ENCODE measurements at places on chromosomes 5 and 9.

DNA sequence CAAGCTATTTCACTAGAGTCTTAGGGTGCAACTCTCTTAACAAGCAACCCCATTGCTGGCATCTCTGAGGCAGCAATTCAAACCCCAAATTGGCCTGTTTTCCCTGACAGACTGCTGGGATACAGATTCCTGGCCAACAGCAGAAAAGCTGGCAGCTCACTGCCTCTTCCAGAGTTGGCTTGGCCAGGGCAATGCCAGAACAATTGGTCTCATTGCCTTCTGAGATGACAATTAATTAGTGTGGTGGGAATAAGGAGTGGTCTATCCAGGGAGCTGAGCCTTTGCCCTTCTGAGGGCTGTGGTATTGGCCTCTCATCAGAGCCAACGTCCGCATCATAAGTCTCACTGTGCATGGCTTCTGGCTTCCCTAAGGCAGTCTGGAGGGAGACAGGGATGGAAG lies 183.2 kb downstream of the GNAQ start:
- DNase-seq, result no peak

GRCh38 chr5:16018970-16019369 lies 160.6 kb downstream of the MARCHF11 start:
- no peak for DNase-seq

GRCh38 chr9:113393281-113393680 lies 7.8 kb downstream of the ALAD start:
- DNase-seq, result no peak

- DNase-seq, result no peak
These were observed 11.4 kb downstream of the SLIT3 start for GRCh38 chr5:169289520-169289919.

GRCh38 chr9:134978272-134978671 lies 60.6 kb upstream of the FCN1 start:
- no peak for DNase-seq

- DNase-seq, result peak; percentile 20
These were observed 500.0 kb upstream of the KLF4 start for GRCh38 chr9:107989544-107989943.

DNA sequence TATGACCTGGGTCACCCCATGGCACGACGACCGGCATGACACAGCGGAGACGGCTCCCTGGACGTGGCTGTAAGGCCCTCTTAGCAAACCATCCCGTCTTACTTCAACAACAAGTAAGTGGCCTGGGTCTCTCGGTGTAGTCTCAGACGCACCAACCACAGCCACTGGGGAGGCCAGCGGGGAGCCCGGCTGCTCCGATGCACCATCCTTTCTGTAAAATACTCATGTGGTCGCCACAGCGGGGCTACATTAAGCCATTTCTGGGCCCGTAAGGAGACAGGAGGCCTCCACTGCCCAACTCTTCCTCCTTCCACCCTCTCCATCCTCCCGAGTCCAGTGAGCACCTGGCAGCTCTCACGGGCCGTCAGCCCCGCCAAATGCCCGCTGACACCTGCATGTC lies 4.7 kb downstream of the QSOX2 start:
- no peak for DNase-seq

- no peak for DNase-seq
These were observed 21.1 kb upstream of the CPLX2 start for GRCh38 chr5:175850119-175850845.

DNA sequence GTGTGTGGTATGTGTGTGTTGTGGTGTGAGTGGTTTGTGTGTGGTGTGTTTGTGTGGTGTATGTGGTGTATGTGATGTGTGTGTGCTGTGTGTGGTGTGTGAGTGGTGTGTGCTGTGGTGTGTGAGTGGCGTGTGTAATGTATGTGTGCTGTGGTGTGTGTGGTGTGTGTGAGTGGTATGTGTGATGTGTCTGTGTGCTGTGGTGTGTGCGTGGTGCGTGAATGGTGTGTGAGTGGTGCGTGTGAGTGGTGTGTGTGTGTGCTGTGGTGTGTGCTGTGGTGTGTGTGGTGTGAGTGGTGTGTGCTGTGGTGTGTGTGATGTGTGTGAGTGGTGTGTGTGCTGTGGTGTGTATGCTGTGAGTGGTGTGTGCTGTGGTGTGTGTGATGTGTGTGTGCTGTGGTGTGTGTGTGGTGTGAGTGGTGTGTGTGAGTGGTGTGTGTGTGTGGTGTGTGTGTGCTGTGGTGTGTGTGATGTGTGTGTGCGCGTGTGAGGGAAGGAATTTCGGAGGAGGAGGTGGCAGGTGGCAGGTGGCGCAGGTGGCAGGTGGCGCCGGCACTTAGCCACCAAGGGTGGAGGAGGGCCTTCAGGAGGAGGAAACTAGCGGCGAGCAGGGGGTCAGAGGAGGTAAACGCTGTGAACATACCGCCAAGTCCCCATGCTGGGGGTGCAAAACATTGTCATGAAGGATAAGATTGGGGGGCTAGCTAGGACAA lies 191.8 kb downstream of the MELK start:
- no peak for DNase-seq

DNA sequence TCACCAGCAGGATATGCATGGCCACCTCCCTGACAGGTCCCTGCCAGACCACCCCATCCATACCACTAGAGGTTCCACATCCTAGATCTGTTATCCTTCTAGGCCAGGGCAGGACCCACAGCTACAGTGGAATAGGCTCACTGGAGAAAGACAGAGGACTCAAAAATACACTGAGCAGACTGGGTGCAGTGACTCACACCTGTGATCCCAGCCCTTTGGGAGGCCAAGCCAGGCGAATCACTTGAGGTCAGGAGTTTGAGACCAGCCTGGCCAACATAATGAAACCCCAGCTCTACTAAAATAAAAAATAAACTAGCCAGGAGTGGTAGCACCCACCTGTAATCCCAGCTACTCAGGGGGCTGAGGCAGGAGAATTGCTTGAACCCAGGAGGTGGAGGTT lies 56.5 kb upstream of the TESK1 start:
- no peak for DNase-seq

DNA sequence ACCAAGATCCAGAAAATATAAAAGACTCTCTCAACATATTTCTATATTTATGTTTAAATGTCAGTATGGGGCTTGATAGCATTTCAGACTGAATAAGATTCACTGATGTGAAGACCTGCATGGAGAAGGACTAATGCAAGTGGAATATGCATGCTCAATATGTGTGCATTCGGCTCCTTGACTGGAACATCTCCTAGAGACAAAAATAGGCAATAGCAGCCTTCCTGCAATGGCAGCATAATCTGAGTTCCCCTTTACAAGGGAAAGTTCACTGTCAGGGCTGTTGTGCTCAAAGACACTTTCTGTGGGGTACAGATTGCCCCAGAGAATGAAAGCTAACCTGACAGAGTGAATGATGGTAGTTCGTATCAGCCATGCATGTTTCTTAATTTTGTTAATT lies 42.4 kb downstream of the STARD4 start:
- DNase-seq, result no peak

GRCh38 chr9:132575005-132575609 lies 7.3 kb upstream of the BARHL1 start:
- DNase-seq, result peak; percentile 49

DNA sequence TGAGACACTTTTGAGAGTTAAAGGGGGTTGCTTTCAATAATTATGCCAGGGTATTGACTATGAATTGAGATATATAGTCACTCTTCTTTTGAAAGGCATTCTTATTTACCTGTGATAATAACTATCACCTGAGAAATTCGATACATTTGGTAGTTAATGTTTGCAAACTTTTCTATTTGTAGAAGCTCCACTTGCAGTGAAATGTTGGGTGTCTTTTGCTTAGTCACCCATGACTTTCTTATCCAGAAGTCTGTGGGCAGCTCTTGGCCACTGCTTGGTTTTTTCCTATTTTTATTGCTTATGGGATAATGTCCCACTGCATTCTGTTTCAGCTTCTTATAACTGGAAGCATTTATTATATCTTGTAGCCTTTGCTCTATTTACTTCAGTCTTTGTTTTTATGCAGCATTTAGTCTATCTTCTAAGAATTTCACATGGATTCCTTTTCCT lies 3.9 kb downstream of the MACIR start:
- no peak for DNase-seq

DNA sequence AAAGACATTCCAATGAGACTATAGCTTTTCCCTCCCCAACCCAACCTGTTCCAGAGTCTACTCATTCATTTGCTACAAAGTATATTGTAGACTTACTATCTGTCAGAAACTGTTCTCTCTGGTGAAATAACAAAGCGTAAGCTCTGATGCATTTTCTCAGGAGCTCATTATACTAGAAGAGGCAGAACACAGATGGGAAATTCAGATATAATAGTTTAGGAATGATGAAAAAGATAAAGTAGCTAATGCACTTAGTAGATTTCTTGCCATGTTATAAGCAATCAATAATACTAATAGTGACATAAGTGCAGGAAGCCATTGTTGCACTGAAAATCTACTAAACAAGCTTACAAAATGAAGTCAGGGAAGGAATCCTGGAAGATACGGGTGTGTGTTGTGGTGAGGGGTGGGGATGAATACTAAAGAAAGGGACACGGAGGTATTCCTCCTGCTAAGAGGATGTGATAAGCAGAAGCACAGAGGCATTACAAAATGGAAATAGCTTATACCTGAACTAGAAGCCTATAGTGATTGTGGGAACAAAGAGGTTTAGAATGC lies 78.2 kb downstream of the HCN1 start:
- DNase-seq, result no peak

GRCh38 chr9:98962861-98963260 lies 19.2 kb downstream of the COL15A1 start:
- no peak for DNase-seq

- DNase-seq, result no peak
These were observed 253.4 kb downstream of the ARRDC3 start for GRCh38 chr5:91129748-91130147.

GRCh38 chr5:81779125-81779915 lies 28.4 kb upstream of the SSBP2 start:
- peak; percentile 44 for DNase-seq

DNA sequence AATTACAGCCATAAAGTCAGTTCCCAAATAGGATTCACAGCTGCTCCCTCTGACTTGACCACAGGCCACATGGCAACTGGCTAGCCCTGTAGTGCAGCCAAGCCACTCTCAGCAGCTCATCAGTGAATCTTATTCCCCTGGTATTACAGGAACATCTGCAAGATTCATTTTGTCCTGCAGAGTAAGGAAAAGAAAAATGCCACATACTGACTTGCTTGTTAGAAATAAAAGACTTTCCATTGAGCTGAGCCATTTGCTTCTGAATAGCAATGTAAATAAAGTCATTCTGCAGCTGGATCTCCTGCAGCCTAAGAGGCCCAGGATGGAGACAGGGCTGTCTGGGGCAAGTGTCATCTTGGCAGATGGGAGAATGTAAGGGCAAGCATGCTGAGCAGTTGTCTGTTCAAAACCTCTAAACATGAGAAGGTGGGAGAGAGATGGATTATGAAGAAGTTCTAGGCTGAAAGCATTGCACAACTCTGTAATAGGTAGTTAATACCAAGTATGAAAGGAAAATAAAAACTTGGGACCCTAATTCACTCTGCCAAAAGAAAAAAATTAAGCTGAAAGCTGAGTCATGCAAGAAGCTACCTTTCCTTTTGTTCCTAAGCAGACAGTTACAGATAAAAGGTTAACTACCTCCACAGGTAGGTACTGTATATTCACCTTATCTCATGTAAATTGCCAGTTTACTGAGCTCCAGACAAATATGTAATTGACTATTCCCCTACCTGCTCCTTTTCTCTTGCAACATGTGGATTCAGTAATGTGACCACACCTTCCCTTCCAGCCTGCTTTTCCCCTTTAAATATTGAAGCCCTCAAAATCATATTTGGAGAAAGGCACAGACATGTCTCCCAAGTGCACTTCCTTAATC lies 244.4 kb upstream of the RAI14 start:
- DNase-seq, result no peak

GRCh38 chr5:56595566-56595965 lies 219.8 kb upstream of the MAP3K1 start:
- DNase-seq, result no peak

DNA sequence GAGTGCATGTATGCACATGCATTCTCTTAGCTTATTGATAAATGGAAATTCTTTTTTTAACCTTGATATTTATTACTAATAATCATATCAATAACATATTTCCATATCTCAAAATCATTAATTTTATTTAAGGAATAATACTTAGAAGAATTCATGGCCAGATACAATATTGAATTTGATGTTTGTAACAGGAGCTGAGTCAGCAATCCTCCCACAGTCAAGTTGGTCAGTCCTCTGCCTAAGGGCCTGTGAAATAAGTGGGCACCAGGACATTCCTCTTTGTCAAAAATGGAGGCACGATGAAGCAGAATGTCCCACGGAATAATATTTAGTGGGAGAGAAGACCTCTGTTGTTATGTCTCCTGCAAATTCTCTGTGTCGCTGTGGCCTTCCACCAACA lies 148.6 kb downstream of the LRRC70 start:
- DNase-seq, result no peak

GRCh38 chr5:38381361-38381760 lies 123.0 kb downstream of the EGFLAM start:
- DNase-seq, result no peak

DNA sequence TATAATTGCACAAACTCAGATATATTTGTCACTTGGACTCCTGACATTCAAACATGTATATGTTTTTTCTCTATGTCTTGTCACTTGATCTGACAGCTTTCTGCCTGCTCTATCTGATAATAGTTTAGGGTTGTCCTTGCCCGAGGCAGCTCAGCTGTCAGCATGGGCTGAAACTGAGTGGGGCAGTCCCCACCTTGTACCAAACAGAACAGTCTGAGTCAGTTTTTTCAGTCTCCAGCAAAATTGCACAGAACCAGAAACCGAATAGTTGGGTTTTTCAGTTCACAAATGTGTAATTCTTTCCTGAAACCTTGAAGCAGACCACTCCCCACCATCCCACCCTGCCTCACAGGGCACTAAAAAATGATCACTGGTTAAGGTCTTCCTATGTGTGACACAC lies 9.5 kb upstream of the HAND1 start:
- no peak for DNase-seq

- peak; percentile 35 for DNase-seq
These were observed 73.4 kb downstream of the FBXO38 start for GRCh38 chr5:148457183-148457620.

GRCh38 chr9:90965226-90966030 lies 163.8 kb downstream of the SYK start:
- DNase-seq, result no peak

DNA sequence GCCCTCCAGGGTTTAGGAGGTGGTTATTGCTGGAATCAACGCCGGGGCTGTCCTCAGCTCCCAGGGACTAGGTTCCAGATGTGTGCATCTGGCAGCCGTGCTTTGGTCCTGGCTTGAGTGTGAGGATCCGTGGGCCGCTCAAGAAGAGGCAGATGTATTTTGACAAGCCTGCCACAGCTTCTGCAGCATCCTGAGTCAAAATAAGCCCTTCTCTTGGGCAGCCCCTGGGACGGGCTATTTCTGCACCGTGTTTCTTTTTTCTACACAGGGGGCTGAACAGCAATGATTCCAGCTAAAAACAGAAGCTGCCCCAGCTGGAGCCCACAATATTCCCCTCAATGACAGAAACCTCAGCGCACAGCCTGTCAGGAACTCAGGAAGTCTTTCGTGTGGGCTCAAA lies 19.7 kb upstream of the CPLX2 start:
- DNase-seq, result no peak

- no peak for DNase-seq
These were observed 31.2 kb upstream of the IRX2 start for GRCh38 chr5:2782658-2783057.

- no peak for DNase-seq
These were observed 199.5 kb downstream of the ALDH1A1 start for GRCh38 chr9:72753266-72753893.

All from CD4-positive, alpha-beta T cell treated with Interleukin-4 for 1 hour (primary cell).